GM12892 (cell line): ENCODE measurements at places on chromosomes 12 and 14.

DNA sequence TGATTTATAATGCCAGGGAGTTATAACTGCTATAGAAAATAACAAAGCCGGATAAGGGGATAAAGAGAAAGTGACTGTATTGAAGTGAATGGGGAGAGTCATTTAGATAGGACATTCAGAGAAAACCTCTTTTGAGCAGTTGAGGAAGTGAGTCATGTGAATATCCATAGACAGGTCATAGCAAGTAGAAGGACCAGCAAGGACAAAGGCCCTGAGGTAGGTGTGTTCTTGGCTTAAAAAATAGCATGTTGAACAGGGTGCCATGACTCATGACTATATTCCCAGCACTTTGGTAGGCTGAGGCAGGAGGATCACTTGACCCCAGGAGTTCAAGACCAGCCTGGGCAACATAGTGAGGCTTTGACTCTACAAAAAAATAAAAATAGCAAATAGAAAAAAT, 51.5 kb upstream of the RAP1B start:
- no peak for DNase-seq

GRCh38 chr14:99529899-99530298, 48.7 kb downstream of the CCNK start:
- DNase-seq: no peak

- DNase-seq: no peak
Measured at GRCh38 chr12:109845824-109846205, 12.6 kb upstream of the TRPV4 start.

DNA sequence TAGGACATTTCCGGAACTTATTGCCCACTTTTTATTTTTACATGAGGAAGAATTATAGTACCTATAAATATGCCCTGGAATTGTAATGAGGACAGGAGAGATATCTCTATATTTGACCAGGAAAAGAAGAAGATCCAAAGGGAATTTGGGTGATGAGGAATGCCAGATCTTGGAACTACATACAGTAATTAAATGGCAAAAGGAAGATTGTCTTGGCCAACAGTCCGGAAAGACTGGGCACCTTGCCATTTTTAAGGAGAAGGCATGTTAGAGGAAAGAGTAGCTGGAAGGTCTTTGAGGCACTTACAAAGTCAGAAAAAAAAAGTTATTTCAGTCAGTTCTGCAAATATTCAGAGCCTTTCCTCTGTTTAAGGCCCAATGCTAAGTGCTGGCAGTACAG, 616.4 kb downstream of the MED13L start:
- DNase-seq: no peak

DNA sequence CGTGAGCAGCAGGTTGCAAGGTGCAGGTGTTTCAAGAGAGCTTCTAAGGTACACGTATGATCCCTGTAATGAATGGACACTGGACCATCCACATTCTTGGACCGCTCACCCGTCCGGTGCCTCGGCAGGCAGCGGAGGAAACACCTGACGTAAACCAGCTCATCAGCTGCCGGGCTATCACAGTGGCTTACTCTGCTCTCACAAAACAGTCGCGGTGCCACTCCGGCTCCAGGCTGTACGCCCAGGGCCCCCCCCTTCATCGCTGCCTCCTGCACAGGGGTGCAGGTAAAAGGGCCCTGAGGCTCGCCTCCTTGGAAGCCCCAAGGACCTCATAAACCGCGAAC, 436 bp downstream of the VPS33A start:
- DNase-seq: no peak

GRCh38 chr12:25005376-25005775, 56.5 kb upstream of the BCAT1 start:
- DNase-seq: no peak

DNA sequence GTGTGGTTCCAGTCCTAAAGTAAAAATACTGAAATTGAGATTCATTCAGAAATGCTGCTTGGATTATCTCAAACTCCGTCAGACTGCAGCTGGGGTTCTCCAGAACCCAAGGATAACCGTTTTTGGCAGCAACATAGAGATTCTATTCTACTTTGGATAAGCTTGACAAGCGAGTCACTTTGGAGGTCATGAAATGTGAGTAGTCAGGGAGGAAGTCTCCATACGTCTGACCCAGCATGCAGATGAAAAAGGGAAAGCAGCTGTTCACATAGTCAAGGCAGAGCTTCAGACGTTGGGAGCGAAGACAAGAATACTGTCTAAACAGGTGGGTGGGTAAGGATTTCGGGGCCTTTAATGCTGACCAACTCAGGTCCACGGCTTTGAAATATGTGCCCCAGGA, 14.9 kb upstream of the HSP90B1 start:
- no peak for DNase-seq

DNA sequence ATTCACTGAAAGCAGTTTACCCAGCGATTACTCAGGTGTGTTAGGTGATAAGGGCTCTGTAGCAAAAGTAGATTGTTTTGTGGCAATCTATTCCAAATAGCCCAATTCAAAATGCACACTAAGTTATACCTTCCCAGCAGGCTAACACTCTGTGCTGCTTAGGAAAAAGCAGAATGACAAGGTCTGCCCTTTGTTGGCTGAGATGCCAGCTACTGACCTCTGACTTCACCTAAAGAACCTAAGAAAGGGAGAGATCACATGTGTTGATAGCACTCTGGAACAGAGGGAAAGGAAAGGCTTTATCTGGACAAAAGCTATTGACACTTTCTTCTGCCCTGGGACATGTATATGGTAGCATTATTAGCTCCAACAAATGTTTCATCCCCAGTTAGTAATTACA, 402.3 kb downstream of the EGLN3 start:
- DNase-seq: no peak

DNA sequence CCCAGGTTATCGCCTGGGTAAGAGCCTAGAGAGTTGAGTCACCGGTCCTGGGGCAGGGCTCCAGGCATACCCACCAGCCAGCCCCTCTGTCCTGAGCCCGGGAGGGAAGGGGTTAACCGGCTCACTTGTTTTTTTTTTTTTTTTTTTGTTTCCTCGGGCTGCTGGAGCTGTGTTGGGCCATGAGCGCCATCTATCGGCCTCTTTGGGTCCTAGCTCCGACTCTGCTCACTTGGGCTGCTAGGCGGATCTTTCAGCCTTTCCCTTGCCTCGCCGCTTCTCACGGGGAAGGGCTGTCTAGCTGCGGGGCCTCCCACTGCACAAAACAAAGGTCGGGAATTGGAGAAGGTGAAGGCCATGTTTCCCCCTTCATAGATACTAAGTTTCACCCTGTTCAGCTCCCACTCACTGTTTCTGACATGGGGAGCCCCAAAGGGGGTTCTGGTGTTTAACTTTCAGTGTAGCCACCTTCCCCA, 2.8 kb upstream of the SMUG1 start:
- peak; percentile 65 for DNase-seq

GRCh38 chr12:5376591-5377207, 55.2 kb upstream of the NTF3 start:
- no peak for DNase-seq

- no peak for DNase-seq
Measured at GRCh38 chr12:65900912-65901672, 76.8 kb downstream of the HMGA2 start.

DNA sequence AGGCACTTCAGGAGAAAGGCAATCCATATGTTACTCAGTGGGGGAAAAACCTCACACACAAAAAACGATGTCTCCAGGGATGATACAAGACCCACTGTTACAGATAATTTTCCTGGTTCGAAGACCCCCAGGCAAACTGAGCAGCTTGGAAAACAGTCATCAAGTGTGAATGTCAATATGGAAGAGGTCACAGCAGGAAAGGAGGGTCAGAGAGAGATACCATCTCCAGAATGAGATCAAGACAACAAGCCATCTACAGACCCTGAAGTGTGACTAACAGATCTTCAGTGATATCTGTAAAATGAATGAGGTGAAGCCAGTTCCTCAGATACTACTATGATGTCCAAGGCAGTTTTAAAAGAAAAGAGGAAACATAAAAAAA, 28.6 kb downstream of the GNS start:
- no peak for DNase-seq

- DNase-seq: no peak
Measured at GRCh38 chr14:24565766-24566165, 10.3 kb downstream of the CTSG start.

DNA sequence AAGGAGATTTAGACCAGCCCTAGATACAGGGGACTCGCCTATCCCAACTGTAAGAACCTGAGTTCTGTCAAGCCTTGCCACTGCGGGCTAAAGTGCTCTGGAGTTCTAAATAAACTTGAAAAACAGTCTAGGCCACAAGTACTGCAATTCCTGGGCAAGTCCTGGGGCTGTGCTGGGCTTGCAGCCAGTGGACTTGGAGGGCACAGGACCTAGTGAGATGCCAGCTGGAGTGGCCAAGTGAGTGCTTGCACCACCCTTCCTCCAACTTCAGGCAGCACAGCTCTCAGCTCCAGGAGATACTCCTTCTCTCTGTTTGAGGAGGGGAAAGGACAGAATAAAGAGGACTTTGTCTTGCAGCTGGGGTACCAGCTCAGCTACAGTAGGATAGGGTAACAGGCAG, 307.6 kb upstream of the FBXO33 start:
- no peak for DNase-seq

GRCh38 chr14:74611650-74612349, at the start of gene LTBP2:
LTBP2 (minus strand) TSS chr14:74612237; CDS start chr14:74611944, 293 bp downstream.
- DNase-seq: no peak

DNA sequence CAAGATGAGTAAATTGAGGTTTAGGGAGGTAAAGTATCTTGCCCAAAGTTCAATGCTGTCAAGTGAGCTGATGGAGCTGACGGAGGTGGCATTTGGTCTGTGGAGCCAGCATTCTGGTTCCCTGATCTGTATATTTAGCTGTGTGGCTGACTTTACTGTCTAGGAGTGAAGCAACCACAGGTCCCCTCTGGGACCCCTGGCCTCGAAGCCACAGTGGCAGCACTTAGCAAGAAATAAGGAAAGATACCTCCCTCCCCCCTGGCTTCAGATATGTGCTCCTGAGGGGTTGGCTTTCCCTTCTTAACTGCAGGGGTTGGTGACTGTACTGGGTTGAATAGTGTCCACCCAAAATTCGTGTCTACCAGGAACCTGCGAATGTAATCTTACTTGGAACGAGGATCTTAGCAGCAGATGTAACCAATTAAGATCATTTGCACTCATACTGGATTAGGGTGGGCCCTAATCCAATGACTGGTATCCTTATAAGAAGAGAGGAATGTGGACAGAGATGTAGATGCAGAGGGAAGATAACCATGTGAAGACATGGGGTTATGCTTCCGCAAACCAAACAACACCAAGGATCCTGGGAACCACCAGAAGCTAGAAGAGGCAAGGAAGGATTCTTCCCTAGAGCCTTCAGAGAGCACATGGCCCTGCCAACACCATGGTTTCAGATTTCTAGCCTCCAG, 2.0 kb upstream of the ACVR1B start:
- no peak for DNase-seq

DNA sequence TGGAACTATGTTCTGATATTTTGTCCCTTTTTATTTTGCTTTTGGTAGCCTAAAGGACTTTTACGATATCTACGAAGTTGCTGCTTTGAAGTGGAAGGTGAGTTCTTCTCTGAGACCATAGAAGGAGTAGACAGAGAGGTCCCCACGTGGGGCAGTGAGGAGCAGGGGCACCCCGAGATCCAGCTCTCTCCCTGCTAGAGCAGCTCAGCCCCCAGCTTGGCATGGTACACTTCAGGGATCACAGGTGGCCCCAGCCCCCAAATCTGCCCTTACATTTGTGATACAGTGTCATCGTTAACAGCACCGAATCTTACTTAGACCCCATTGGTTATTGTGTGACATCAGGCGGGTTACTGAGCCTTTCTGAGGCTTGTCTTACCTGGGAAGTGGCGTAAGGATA, 56.8 kb downstream of the SLC8B1 start:
- no peak for DNase-seq

DNA sequence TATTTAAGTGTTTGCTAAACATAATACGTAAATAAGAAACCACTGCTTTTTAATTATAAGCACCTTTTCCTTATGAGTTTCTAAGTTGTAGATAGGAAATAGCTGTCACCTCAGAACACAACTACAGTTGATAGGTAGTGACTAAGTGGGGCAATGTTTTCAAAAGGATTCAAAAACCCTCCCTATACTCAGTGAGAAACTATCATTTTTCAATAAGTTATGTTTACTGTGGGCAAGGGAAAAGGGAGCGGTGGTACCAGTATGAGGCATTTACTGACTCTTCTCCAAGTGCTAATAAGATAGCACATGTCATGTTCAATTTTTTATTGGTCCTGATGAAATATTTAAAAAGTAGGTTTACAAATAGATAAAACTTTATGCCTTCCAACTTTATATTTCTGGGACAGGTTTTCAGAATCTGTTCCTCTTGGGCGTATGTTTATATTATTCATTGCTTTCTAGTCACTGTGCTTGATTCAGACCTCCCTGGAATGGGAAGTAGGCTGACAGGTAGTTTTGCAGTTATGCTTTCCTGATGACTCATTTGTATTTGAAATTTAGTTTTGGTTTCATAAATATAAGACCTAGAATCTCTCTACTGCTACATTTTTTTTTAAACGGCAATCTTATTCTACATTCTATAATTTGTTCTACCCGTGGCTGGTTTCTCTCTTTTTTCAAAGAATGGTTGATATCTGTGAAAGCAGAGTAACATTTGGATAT, 153.1 kb downstream of the TMEM117 start:
- DNase-seq: no peak

DNA sequence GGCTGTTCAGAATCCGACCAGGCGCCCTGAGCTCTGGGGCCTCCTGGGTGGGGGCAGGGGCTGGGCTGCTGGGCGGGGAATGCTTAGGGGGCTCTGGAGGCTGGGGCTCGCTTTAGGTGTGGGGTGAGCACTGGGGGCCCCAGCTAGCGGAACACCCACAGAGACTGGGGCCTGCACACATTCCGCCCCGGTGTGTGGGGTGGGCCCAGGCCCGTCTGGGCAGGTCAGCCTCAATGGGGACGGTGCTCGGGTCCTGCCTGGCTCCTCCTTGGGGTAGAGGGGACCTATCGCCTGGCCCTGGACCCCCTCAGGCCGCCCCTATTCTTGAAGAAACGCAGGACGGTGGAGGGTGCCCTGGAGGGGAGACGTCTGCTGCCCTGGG, 364.8 kb downstream of the TMEM121 start:
- DNase-seq: no peak

GRCh38 chr12:27922531-27923139, 49.9 kb downstream of the PTHLH start:
- no peak for DNase-seq

DNA sequence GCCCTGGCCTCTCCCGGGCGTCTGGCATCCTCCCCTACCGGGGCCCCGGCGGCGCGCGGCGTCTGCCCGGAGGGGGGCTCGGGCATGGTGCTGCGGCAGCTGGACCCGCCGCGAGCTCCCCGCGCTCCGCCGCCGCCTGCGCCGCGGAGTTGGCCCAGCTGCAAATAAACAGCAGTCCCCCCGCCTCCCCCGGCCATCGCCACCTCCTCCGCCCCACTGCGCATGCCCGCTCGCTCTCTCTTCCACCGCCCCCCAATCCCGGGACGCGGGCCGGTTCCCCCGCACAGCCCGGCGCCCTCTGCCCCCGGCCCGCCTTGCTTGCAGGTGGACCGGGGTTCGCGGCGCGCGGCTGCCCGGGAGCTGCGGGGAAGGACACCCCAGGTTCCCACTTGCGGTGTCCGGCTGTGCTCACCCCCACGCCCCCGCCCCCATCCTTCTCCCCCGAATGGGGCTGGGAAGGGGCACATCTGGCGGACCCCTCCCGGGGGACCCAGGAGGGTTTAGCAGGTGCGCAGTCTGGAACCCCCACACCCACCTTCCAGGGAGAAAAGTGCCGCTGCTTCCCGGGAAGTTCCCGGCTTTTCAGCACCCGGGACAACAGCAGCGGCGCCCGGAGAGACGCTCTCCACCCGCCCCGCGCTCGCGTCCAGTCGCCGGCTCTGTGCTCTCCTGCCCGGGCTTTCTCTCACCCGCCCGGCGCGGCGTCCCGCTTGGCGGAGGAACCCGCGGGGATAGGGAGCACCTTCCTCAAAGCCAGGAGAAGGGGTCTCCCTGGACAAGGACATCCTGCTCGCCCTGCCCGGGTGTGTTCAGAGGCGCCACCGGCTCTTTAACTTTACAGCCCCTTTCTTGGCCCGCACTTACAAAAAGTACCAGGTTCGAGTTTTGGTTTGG, at the start of gene TMTC1:
TSS of gene TMTC1 (minus strand) at position 170 of the 894 bp plus-strand sequence. CDS start 191 bp downstream, outside the sequence.
- peak; percentile 5 for DNase-seq
